ENCODE measurements at places on chromosomes 16 and 17.

DNA sequence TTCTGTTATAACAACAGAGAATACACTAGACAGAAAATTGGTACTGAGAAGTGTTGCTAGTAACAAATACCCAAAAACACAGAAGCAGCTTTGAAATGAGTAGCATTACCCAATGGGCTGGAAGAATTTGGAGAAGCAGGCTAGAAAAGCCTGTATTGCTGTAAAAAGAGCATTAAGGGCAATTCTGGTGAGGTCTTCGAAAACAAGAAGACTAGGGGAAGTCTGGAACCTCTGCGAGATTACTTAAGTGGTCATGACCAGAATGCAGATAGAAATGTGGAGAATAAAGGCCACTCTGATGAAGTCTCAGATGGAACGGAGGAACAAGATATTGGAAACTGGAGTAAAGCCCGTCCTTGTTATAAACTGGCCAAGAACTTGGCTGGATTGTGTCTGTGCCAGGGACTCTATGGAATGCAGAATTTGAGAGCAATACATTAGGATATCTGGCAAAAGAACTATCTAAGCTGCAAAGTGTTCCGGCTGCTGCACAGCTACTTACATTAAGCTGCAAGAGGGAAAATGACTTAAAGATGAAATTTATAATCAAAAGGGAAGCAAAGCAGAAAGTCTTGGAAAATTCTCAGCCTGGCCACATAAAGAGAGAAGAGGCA, 44.9 kb upstream of the PEMT start:
- no peak for DNase-seq

DNA sequence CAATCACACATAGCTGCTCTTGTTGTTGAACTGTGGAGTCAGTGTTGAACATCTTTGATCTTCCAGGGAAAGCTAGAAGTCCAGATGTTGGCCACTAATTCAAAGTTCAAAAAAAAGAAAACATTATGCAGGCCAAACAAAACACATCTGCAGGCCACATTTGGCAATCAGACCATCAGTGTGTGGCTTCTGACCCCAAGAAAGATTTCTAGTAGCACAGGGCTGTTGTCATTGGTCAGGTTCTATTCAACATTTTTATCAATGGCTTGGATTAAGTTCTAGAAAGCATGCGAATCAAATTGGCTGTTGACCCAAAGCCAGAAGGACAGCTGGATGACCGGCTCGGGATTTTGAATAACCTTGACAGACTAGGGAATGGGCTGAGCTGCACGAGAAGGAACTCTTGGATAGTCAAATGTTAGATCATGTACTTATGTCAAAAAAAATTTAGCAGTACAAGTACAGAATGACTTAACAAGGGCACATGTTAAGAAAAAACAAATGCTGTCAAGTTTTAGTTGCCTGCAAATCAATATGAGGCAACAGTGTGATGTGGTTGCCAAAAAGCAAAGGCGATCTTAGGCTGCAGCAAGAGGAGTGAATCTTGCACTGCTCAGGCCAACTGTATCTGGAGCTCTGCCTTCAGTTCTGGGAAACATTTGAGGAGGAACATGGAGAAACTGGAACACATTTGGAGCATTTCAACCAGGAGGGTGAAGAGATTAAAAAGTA, 187.6 kb downstream of the RGS9 start:
- DNase-seq, result no peak

DNA sequence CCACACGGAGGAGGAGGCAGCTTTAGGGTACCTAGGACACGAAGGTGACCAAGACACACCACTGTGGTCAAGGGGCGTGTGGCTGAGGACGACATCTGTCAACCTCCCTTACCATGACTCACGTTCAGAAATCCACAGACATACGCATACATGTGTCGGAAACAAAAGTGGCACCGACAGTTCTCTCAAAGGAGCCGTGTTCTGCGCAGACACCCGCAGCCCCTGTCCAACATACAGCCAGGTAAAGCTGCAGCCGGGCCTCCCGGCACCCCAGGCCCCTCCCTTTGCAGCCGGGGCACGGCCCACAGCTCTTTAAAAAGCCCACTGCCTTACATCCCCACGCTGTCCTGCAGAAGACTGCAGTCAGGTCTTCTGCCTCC, 40.5 kb upstream of the KLHDC4 start:
- DNase-seq, result no peak

DNA sequence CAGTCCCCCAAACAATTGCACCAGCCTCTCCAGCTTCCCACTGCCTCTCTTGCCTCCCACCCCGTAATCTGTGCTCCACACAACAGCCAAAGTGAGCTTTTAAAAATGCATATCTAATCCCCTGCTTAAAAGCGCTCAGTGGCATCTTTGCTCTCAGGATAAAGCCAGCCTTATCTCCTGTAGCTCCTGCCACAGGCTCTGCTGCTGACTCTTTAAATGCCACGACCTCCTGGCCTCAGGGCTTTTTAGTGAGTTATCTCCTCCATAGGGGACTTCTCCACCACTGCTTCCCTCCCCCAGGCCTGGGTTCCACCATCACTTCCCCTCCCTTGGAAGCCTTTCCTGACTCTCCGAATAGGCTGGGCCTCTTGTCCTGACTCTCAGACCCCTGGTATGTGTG, 98.6 kb downstream of the GNAO1 start:
- no peak for DNase-seq

GRCh38 chr17:38405654-38406053, 22.6 kb upstream of the ARHGAP23 start:
- DNase-seq, result no peak

GRCh38 chr16:12513791-12514175, 289.9 kb downstream of the CPPED1 start:
- no peak for DNase-seq
